ENCODE measurements at places on chromosomes 1 and 21.

DNA sequence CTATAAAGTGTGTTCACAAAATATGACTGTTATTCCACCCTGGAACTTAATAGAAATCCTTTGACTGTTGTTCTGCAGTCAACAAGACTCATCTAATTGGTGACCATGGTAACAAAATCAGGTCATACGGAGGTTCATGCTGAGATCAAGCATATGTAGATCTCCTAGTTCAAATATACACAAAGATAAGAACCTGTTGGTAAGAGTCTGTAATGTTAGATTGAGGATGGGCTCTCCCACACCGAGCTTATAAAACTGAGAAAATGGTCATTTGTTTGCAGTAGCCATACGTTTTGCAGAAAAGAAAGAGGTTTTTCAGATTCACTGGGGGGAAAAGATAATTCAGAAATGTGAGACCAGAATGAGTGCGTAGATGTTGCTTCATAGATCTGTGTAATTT is 468.1 kb downstream of the RPS6KC1 start:
- DNase-seq = no peak

DNA sequence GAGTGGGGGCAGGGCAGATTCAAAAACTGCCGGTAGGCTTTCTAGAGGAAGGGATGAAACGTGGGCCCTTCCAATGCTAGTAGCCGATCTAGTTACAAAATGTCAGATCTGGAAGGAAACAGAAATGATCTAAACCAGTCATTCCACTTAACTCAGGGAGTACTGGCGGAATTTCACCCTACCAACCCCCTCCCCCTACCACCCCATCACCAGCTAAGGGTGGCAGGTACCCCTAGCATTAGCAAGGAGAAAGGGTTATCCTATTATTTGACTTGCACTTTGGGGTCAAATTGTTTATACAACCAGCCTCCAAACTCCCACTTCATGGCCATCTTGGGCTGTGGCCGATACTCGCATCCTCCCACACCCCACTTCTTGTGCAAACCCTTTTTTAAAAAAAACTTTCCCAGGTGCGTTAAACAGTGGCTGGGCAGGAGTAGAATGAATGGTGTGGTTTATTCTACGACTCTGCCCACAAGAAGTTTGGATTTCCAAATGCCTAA is 644 bp upstream of the MRPL24 start:
- DNase-seq = no peak

- no peak for DNase-seq
Measured at GRCh38 chr1:173865468-173866164, 2.2 kb downstream of the GAS5 start.

DNA sequence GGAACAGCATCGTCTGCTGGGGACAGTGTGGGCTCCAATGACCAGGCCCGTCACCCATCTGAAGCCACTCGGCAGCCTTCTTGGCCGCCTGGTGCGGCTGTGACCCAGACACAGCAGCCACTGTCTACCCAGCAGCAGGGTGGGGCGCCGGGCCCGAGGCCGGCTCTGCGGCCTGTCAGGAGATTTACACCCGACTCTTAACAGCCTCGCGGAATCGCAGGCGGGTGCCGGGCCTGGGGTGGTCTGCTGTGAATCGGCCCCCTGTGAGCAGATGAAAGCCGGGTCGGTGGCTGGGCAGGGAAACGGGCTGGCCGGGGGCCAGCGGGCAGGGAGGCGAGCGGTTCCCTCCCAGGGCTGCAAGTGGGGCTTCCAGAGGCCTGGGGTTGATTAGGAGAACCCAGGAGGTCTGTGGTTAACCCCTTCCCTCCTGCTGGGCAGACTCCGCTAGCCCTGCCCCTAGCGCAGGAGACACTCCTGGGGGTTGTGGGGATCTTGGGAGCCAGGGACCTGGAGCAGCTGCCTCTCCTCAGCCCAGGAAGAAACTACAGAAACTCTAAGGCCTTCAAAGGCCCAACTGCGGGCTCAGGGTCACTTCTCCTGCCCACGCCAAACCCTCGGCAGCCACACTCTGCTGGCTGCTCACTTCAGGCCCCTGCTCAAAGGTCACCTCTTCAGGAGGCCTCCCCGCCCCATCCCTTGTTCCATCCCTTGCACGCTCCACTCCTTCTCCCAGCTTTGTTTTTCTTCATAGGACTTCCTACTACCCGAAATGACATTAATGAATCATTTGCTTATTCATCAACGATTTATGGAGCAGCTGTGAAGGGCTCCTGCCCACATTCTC is 15.6 kb downstream of the RUNX3 start:
- no peak for DNase-seq

GRCh38 chr21:37862536-37862935 is 53.7 kb downstream of the KCNJ6 start:
- no peak for DNase-seq

DNA sequence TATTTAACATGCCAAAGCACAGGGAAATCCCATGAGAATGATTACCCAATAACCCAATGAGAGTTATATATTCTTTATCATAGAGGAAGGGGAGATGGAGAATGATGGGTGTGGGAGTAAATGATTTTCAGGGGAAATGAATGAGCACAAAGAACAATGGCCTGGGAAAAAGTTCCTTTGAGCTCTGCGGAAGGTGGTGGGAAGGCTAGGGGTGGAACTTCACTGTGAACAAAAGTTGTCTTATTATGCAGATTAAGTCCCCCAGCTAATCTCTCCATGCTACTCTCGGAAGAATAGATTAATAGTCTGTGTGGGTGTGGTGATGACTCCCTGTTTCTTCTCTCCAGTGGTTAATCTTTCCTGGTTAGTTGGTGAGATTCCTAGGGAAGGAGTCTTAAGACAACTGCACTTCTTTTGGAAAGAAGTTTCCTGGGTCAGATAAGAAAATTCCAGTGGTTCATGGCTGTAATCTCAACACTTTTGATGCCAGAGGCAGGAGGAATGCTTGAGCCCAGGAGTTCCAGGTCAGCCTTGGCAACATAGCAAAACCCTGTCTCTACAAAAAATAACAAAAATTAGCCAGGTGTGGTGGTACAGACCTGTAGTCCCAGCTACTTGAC is 71.6 kb downstream of the DNTTIP2 start:
- no peak for DNase-seq

DNA sequence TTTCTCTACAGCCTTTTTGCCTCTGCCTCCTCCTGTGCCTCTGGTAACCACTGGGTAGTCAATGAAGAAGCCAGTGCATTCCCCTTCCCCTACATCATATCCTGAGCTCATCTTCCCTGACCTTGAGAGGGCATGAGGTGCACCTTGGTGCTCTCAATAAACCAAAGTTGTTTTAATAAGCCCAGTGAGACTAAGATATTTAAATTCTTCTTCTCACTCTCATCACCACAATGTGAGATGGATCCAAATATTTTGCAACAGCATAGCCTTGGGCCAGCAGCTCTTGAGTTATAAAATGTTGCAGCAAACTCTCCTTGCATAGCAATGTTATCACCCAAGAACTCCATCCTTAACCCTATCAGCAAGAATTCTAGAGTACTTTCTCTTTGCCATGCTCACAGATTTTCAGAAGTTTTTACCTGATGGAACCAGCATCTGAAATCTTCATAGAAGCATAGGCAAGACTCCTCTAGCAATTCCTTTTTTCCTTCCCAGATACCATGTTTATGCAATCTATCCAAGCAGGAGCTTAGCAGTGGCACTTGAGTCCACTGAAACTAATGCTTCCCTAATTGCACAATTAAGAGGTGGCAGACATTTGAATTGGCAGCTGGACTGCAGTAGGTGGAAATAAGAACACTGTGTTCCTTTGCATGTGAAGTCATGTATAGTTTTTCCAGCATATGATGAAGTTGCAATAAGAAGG is 36.8 kb downstream of the CDC7 start:
- DNase-seq = no peak

GRCh38 chr1:159005161-159005560 is 4.5 kb upstream of the IFI16 start:
- DNase-seq = no peak

DNA sequence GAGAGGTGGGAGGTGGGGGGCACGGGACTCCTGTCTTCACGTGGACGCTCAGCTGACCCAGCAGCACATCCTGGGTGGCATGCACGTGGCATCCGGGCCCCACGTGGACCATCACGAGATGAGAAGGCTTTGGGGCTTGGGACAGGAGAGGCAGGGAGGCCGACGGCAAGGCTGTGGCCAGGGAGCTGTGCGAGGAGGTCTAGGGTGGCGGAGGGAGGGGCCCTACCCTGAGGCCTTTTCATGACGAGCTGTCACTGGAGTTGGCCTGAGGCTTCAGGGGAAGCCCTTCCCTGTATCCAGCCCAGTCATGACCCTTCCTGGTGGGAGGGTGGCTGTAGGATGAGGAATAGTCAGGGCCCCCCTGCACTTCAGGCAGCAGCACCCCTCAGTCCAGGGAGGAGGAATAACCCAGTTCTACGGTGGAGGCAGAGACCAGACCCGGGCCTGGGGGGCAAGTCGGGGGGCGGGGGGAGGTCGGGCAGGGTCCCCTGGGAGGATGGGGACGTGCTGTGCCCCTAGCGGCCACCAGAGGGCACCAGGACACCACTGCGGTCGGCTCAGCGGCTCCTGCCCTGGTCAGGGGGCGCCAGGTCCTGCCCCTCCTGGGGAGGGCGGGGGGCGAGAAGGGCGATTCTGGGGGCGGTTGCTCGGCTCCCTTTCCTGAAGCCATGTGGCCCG is 2.0 kb upstream of the PERM1 start:
- no peak for DNase-seq

- no peak for DNase-seq
Measured at GRCh38 chr1:43034195-43034658, 75.6 kb upstream of the SLC2A1 start.

DNA sequence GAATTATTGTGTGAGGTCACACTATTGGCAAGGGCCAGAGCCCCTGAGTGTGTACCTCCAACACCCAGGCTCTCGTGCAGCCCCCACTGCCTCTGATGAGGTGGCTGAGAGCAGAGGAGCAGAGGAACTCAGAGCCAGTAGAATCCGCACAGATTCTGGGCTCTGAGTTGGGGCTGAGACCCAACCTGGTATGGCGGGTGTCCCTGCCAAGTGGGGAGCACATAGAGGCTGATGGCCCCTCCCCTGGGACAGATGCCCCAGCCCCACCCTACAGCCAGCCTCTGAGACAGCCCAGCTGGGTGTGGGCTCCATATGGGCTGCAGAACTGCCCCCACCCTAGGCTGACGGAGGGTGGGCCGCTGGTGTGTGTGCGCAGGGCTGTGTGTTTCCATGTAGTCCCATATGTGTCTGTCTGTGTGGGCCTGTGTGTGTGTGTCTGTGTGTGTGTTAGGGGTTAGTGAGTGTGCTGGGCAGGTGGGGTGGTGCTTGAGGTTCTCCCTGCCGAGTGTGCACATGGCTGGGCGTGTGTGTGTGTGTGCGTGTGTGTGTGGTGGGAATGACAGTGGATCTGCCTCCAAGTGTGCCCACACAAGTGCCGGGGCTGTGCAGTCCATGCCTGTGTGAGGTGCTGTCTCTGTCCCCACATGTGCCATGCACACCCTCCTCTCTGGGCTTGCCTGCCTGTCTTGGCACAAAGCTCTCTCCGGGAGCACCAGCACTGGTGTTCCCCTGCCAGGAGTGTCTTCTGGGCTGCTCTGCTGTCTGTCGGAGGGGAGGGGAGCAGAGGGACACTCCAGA is 24.4 kb downstream of the FOXO6 start:
- DNase-seq = no peak

DNA sequence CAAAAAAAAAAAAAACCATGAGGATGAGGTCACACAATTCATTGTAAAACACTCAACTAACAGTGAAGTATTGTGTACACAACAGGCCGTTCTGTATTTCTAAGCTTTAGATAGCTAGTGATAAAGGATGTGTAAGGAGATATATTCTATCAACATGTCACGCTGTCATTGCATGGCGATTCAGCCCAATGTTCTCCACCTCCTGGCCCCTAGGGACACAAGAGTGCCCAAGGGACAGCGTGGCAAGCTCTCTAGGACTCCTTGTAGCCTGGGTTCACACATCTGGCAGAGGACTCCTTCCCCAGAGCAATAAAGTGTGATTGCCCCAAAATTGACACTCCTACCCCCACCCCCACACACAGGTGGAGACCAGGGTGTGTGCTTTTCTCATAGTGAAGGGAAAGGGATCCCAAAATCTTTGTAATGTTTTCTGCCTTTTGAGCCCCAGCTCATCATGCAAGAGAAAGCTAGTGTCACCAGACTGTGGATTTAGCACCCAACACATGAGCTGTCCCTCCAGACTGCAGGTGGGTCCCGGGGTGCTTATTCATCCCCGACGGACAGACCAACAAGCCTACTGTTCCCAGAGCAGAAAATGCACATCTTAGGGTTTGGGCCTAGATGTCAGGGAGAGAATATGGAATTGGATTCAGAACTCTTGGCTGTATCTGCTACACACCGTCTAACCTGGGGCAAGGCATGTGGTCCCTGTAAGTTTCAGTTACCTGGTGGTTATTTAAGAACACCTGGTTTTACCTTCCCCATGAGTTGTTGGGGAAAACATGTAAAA is 11.5 kb downstream of the TMPRSS3 start:
- DNase-seq = no peak

DNA sequence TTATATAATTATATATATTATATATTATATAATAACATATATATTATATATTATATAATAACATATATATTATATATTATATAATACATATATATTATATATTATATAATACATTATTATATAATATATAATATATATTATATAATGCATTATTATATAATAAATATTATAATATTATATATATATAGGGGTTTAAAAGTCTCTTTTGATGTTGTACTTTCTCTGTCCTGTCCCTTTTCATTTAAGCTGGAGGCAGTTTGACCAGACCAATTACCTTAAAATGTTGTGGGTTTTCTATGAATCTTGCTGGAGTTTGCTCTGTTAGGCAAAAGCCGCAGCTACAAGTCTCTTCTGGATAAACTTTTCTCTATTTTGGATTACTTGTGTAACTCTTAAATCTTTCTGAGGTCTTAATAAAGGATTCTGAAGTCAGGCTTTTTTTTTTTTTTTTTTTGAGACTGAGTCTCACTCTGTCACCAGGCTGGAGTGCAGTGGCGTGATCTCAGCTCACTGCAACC is 22.2 kb upstream of the KIF1B start:
- DNase-seq = no peak

DNA sequence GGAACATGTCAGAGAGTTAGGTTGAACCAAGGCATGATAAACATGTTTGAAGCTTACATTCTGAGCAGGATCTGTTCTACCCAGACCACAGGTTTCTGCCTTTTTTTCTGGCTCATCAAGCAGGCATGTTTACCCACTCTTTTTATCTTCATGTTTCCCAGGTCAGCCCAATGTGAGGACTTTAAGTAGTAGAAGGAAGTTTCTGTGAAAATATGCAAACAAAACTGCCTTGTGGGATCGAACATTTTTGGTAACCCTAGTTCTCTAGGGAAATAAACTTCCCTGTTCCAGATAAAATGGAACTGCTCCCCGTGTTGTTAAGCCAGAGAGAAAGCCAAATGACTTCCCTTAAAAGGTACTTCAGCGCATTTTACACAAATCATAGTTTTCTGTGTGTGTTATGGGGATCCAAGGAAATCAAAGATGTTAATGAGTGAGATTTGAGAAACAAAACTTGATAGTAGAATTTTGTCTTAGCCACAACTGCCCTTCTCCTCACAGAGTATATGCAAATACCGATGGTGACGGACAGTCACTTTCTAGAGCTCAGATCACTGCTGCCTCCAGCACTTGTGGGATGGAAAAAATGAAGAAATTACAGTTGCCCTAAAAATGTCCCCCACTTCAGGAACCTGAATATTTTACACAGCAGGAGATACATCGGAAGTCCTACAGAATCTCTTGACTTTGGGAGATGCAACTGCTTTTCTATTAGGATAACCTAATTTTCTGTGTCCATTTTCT is 765 bp upstream of the HIPK1 start:
- DNase-seq = no peak

Data from CD4-positive, alpha-beta T cell treated with Interleukin-15 for 1 hour (primary cell).